Chondrocyte (in vitro differentiated cells): ENCODE measurements at places on chromosomes 13 and 19. TPM values are rescaled to one million over a fixed set of nuclear protein-coding genes. Genes with fewer than 3 reads are reported as not detected.

Gene DCUN1D2
- 17.0 to 24.9 TPM (median 19.5 TPM) in 3 replicates for total RNA-seq

Gene NUFIP1
- 4.7 to 6.4 TPM (median 5.1 TPM) in 3 replicates for total RNA-seq

Gene SIGLEC5
- total RNA-seq, result not detected in 3 replicates

Gene CPB2
- total RNA-seq, result not detected in 3 replicates

Gene TPTE2
- not detected in 3 replicates for total RNA-seq

DNA sequence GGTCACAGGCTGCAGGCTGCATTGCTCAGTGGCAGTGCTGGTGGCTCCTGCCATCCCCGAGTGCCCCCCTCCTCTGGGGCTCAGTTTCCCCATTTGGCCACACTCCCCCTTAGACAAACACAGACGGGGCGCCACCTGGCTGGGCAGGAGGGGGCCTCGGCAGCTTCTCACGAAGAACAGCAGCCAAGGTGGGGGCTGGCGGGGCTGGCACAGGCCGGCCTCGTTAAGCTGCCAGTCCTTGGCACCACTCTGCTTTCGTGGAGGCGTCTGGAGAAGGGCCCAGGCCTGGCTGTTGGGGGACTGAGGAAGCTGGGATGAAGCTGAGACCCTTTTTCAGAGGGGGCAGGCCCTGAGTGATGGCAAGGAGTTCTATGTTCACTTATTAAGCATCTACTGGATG lies 3.7 kb upstream of the ZNRF4 start:
- no peak for DNase-seq

GRCh38 chr19:35318679-35319448 lies 10.1 kb upstream of the CD22 start:
- no peak for DNase-seq

DNA sequence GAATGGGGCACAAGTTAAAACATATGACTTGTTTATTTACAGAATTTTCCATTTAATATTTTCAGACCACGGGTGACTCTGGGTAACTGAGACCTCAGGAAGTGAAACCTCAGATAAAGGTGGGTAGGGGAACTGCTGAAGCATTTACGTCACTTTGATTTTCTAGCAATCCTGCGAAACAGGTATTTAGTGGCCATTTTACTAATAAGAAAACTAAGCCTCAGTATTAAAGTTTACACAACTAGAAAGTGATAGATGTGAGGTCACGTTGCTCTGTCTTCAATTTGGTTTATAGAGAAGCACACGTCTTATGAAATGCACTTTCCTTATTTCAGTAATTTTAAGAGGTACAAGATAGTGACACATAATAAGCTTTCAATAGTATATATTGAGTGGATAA lies 402.8 kb downstream of the FGF9 start:
- DNase-seq, result no peak

GRCh38 chr13:110523180-110523579 lies 38.3 kb downstream of the RAB20 start:
- no peak for DNase-seq
